COR-L47 (cell line): ENCODE measurements at places on chromosomes 6 and 20.

GRCh38 chr20:10927936-10928840, 254.4 kb upstream of the JAG1 start:
- no peak for DNase-seq

DNA sequence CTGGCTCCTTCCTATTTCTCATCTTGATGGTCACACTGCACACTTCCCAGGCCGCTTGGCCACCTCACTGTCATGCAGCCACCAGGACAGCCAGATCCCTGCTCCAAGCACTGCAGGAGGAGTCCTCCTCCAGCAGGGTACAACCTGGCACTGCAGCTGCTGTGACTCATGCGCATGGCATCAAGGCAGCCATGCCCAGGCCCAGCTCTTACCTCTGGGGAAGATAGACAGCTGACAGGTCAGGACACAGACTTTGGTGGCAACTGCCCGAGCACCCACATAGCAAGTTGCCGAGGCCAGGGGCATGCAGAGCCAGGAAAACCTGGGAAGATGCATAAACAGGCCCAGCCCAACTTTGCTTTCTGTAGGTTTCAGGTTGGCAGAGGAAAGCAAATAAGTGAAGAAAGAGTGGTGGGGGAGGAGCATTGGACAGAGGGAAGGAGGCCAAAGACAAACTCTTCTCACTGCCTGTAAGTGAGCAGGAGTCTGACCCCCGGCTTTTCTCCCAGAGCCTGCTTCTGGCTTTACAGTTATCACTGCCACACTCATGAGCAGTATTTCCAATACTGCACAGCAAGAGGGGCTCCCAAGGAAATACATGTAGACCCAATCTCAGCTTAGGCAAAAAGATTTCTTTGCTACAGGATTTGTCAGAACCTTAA, 38.8 kb downstream of the SLC22A3 start:
- DNase-seq: no peak

DNA sequence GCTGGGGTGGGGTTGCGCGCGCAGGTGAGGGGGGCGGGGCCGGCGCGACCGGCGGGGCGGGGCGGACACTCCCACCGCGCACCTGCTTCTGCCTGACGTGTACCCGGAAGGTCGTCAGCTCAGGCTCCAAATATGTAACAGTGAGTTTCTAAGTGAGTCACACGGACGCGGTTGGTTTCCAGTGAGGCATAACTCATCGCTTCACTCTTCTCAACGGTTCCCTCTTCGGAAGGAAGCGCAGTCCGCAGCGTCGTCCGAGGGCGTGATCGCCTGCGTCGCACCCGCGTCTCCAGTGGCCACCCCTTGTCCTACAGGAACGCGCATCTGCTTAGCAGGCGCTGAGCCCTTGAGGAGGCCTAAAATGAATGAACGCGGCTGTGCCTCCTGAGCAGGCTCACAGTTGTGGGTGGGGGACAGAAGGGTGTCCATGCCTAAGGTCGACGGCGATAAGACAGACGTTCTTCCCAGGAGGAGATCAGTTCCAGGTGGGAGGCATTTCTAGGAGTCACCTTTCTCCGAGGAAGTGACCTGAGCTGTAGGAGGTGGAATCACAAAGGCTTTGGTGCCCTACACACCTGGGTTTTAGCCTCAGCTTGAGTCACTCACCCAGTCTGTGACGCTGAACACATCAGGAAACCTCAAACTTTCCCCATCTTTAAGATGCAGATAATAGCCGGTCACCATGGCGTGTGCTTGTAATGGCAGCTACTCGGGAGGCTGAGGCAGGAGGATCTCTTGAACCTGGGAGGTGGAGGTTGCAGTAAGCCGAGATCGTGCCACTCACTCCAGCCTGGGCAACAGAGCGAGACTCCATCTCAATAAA, 50.9 kb upstream of the EZR start:
- DNase-seq: peak; percentile 83

GRCh38 chr6:165930668-165931214, 236.9 kb downstream of the TBXT start:
- DNase-seq: no peak

DNA sequence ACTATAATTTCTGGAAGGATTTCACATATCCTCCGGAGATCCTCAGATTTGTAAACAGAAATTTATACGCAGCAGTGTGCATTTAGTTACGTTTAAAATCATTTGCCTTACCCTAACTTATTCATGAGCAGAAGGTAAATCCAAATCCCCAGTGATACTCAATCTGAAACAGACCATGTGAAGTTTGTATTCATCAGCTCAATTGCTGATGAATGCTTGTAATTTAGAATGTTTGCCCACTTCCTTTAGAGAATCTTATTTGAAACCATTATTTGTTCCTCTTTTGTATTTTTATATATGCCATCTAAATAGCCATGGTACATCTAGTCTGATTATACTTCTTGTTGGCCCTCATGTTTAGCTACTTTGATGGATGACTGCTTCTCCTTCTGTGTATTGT, 15.4 kb downstream of the TAAR1 start:
- DNase-seq: no peak

DNA sequence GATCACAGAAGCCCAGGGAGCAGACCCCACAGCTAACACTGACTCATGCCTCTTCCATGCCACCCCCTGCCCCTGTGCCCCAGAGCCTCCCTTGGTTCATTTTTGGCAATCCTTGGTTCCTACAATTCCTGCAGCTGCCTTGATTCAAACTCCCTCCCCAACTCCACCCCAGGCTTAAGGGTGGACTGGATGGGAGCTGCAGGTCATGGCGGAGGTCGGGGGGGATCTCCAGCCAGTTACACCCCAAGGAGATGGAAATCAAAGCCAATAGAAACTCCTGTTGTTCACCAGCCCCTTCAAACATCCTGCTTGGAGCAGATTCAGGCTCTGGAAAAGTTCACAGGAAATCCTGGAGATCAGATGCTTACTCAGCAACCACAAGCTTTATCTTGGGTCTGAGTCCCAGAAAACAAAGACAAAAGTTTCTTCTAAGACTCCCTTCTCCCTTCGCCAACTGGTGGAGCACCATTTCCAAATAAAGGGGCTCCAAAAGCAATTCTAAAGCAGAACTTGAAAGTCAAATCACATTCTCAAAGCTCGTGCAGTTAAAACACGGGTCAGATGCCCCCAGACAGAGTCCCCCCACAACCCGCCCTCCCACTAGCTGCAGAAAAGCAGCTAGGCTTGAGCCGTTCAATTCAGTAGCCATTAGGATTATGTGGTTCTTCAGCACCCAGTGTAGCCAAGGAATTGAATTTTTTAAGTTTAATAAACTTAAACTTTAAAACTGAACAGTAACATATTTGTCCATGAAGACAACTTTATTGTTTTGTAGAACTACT, 149.5 kb downstream of the ANKRD60 start:
- DNase-seq: no peak

DNA sequence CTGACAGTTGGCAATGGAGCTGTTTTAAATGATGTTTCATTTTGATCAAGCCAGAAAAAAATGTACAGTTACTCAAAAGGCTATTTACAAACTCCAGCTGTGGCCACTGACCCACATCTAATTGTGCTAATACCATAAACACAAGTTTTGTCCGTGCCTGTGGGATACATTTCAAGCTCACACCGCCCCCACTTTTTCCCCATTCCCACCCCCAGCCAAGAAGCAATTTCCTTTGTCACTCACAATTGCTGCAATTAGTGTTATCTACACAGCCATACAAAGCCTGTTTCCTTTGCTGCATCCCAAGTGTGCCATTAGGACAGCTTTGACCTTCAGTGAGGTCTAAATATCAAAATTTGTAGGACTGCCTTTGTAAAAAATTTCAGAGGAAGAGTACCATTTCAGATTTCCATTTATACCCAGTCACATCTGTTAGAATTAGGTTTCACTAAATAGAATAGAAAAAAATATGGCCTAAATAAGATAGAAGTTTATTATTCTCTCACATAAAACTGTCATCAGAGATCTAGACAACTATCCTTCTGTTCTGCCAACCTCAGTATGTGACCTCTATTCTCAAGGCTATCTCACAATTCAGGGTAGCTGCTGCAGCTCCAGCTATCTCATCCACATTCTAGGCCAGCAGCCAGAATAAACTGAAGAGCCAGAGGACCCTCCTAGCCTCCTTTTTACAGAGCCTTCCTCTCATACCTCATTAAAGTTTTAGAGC, 202.6 kb downstream of the NFATC2 start:
- peak; percentile 98 for DNase-seq

DNA sequence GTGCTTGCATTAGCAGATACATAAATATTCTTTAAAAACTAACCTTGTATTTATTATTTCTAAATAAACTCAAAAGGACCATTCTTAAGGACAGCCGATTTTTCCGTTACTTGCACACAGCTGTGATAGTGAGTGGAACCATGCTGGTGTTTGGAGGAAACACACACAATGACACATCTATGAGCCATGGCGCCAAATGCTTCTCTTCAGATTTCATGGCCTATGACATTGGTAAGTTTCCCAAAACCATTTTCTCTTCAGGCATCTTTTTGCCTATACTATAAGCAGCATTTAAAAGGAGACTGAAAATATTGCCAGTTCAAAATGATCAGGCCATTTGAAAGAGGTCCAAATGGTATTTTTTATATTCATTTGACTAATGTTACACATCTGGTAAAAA, 92.3 kb downstream of the ATRN start:
- DNase-seq: no peak

- DNase-seq: no peak
Observed at GRCh38 chr20:48538058-48538825, 289.6 kb downstream of the PREX1 start.

GRCh38 chr6:91600561-91600960, 1013.7 kb upstream of the MAP3K7 start:
- DNase-seq: no peak

GRCh38 chr20:62136283-62137091, 6.7 kb downstream of the PSMA7 start:
- peak; percentile 40 for DNase-seq

GRCh38 chr6:5569491-5569890, 308.2 kb downstream of the FARS2 start:
- no peak for DNase-seq

- no peak for DNase-seq
Observed at GRCh38 chr20:10919396-10920140, 245.8 kb upstream of the JAG1 start.

- no peak for DNase-seq
Observed at GRCh38 chr6:136209496-136209895, 40.6 kb downstream of the MTFR2 start.

GRCh38 chr20:52270696-52271095, 79.1 kb upstream of the ZFP64 start:
- no peak for DNase-seq

GRCh38 chr6:47179286-47179685, 130.4 kb downstream of the TNFRSF21 start:
- DNase-seq: no peak

DNA sequence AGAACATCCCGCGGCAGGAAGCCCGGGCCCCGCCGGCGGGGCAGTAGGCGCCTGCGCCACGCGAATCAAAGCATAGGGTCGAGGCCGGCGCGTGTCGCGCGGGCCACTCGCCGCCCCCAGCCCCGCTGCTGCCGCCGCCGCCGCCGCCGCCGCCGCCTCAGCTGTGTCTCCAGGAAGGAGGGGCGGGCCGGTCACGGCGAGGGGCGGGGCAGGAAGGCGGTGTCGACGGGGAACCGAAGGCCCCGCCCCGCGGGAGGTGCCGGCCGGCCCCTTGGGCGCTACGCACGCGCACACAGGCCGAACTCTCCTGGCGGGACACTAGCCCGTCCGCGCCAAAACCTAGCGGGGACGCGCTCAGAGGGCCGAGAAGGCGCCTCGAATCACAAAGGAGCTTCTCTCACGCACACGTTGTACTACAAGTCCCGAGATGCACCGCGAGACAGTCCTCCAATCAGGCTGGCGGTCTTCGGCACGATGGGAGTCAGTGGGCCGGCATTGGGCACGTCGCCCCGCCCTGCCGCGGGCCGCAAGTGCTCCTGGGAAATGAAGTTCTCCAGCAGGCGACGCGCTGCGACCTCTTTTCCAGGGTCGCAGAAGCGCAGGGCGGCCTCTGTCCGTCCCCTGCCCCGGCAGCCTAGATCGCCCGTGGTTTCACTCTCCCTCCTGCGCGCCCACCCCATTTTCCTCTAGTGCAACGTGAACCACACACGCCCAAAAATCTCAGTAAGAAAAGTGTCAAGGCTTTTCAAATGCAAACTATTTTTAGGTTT, at the start of gene RALGAPA2:
Gene RALGAPA2, minus strand, starts transcription at position 171 of the 770 bp plus-strand sequence. Its CDS starts 164 bp downstream, at position 7.
- peak; percentile 98 for DNase-seq

DNA sequence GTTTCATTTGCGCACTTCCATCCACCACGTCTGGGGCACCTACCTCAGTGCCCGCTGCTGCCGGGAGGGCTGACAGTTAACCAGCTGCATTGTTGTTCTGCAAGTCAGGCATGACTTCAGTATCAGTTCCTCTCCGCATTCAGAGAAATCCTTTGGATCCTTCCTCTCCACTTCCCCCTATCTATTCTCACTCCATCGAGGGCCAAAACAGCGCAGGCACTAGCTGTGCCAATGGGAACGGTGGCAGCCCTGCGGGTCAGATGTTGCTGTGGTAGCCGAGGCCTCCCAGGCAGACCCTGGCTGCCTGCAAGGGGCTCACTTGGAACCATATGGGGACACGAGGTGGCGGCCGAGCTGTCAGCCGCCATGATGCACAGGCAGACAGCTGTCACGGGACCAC, 64.2 kb upstream of the INSM1 start:
- DNase-seq: no peak

- DNase-seq: no peak
Observed at GRCh38 chr6:143939364-143939763, 68.7 kb downstream of the PLAGL1 start.

- DNase-seq: no peak
Observed at GRCh38 chr6:144156991-144157390, 6.7 kb downstream of the STX11 start.

- peak; percentile 81 for DNase-seq
Observed at GRCh38 chr6:55578537-55579363, at the start of gene HMGCLL1. TSS of gene HMGCLL1 (minus strand) at chr6:55579192. CDS start at chr6:55579055, 137 bp downstream.

DNA sequence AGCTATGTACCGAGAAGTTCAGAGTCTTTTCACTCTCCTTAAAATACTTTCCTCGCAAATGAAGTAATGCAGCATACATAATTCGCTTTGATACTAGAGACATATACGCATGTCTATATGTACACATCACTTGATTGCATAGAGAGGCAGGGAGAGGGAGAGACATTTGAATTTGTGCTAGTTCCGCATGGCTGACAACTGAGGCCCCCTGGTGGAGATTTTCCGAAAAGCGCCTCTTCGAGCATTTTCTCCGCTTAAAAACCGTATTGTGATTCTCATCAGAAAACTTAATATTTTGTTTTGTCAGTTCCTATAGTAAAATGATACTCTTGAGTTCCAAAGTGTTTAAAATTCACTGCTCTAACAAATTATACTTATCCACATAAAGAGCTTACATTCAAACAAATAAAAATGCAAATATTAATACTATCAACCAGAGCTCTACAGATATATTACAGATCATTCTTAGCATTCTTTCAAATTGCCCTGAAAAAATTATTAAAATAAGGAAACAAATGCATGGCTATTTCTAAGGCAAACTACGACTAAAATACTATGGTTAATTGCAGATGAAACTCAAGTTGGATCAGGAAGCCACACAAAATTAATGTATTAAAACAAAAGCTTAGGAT, 637 bp downstream of the MYLK4 start:
- DNase-seq: peak; percentile 40

DNA sequence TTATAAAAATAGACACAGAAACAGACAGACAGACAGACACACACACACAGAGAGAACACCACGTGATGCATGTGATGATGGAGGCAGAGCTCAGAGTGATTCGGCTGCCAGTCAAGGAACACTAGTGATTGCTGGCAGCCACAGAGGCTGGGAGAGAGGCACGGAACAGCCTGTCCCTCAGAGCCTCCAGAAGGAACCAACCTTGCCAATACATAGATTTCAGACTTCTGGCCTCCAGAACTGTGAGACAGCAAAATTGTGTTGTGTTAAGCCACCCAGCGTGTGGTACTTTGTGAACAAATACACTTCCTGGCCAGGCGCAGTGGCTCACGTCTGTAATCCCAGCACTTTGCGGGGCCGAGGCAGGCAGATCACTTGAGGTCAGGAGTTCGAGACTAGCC, 9.5 kb upstream of the PARD6B start:
- no peak for DNase-seq
